ENCODE measurements at places on chromosomes 5 and 9.
A peak's percentile ranks its signal among the peaks of the same experiment; 100 is the strongest.

GRCh38 chr5:7347377-7347776 lies 48.6 kb upstream of the ADCY2 start:
- DNase-seq = peak; percentile 45

GRCh38 chr9:112193572-112194288 lies 18.6 kb upstream of the SUSD1 start:
- DNase-seq = no peak

DNA sequence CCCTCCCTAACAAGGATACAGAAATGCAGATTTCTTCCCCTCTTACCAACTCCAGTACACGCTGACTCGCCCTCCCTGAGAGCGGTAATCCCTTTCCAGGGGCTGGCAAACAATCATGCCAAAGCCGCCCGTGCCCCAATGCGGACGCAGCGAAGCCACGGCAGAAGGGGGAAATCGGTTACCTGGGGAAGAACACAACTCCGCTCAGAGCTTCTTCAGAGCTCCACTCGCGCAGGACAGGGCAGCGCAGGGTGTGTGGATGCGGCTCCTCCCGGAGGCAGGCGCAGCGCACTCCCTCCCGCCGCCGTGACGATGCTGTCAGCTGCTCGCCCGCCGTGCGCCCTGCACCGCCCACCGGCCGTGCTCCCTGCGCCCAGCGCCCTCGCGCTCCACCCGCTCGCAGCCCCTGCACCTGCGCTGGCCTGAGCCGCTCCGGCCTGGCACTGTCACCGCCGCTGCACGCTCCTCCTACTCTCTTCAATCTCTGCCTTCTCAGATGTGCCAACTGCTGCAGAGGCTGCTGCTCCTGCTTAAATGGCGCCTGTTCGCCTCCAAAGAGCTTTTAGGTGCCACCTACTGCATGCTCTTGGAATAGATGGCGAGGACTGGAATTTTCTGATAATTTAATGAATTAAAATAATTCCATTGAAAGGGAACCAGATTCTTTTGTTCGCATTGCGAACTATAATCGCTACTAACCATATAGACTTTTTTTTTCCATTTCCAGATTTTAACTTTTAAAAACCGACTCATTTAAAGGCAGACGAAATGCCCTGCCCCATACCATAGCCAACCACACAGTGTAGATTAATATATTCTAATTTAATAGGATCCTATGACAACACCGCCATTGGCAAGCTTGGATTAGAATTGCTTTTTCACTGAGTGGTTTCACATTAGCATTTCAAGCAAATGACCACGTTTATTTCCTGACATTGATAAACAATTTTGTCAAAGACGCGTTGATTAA lies at the start of gene DIRAS2:
Gene DIRAS2, minus strand, starts transcription at position 255 of the 970 bp plus-strand sequence. CDS start 28,997 bp downstream, outside the sequence.
- DNase-seq = peak; percentile 47

- no peak for DNase-seq
These were observed 202.1 kb downstream of the EBF1 start for GRCh38 chr5:158897444-158898160.

DNA sequence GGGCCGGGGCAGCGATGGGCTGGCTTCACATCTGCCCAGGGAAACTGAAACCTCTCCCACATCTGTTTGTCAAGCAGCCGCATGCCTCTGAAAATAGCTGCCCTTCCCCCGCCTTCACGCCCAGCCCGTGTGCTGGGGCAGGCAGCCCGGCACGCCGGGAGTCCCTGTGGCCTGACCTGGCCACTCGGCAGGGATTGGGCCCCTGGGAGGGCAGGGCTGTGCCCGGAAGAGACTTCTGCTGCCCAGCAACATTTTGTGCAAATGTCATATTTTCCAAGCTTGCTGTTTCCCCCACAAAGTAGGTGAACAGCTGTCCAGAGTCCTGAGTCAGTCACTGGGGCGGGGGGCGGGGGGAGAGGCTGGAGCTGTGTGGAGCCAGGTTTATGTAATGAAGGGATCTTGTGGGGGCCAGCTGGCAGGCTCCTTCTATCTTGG lies 8.2 kb downstream of the COL27A1 start:
- DNase-seq = no peak

- no peak for DNase-seq
These were observed 250.9 kb downstream of the CD180 start for GRCh38 chr5:66945389-66946349.
